CD4-positive, alpha-beta T cell treated with Interleukin-17A for 4 hours (primary cell): ENCODE measurements at places on chromosomes 5 and 9.
A peak's percentile ranks its signal among the peaks of the same experiment; 100 is the strongest.

- no peak for DNase-seq
These were observed 19.3 kb downstream of the BICD2 start for GRCh38 chr9:92745331-92745730.

GRCh38 chr9:79883073-79883645, 311.4 kb downstream of the TLE4 start:
- peak; percentile 66 for DNase-seq

- no peak for DNase-seq
These were observed 89.0 kb upstream of the NIPAL4 start for GRCh38 chr5:157370967-157371366.

DNA sequence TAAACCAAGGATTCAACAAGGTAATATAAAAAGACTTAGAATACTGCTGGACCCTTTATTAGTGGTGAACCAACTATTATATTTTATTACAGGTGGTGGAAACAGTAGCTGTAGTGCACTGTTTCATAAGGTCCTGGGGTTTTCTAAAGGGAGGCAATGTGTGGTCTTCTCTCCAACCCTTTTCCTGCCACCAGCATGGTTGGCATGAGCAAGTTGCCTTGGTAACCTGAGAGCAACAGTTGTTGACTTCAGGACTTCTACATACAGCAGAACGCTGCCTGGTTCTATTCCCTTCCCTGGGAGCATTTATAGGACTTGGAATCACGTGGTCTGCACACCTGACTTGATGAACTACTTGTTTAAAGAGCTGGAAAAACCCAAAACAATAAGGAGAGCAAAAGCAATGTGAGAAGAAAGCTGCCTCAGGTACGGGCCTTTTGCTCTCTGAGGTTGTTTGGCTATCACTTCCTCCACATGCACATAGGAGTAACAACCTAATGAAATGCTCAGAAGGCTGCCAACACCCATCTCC, 81.1 kb upstream of the RAI14 start:
- DNase-seq = no peak

GRCh38 chr9:13386935-13387733, 107.6 kb upstream of the MPDZ start:
- DNase-seq = no peak

DNA sequence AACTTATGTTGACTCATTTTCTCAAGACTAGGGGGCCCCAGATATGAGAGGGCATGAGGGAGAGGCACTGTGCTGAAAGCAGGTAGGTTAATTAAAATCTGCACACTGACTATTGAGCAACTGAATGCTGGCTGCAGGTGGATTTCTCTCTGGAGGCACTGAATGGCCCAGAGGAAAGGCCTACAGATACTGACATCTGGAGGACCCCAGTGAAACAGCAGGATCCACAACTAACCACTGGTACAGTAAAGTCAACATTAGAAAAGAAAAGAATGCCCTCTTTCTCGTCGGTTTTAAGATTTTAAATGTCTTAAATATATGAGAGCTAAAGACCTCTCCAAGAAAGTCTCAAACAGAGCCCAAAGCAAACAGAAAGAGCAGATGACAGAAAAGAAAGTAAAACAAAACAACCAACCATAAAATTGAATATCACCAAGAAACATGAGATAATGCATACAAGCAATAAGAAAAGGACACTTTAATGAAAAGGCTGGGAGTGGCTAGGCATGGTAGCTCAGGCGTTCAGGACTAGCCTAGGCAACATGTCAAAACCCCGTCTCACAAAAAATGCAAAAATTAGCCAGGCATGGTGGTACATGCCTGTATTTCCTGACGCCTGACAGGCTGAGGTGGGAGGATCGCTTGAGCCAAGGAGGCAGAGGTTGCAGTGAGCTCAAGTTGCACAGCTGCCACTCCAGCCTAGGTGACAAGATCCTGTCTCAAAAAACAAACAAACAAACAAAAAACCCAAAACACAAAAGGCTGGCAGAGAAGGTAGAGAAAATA, 43.3 kb downstream of the PUM3 start:
- DNase-seq = no peak

DNA sequence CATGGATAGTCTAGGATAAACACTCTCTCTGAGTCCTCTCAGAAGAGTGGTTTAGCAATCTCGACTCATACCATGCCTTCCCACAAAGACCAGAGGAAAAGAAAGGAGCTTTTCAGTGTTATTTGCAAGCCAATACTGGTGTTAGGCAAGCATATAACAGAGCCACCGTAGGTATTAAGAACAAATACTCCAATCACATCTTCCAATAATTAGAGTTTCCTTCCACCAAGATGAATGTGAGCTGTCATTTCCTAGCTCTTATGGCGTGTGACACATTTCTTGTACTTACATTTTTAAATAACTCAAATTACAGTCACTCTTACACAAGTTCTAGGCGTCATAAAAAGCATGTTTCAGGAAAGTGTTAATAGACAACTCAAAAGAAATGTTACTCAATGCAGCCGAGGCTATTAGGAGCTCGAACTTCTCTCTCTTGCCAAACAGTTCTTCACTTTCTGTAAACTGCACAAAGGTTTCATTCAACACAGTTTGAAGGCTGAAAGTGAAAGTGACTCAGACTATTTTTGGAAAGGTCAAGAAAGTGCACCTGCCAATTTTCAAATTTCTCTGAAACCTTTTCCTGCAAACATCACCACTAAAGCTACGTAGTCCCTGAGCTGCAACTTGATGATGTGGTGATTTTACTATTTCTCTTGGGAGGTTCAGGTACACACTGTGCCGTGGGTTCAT, 153.8 kb downstream of the AUH start:
- DNase-seq = no peak

DNA sequence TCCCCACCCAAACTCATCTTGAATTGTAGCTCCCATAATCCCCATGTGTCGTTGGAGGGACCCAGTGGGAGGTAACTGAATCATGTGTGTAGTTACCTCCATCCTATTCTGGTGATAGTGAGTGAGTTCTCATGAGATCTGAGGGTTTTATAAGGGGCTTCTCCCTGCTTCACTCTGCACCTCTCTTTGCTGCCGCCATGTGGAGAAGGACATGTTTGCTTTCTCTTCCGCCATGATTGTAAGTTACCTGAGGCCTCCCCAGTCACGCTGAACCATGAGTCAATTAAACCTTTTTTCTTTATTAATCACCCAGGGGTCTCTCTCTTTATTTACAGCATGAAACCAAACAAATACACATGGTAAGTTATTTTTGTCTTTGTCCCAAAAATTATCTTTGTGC, 726.1 kb downstream of the CDH18 start:
- no peak for DNase-seq

DNA sequence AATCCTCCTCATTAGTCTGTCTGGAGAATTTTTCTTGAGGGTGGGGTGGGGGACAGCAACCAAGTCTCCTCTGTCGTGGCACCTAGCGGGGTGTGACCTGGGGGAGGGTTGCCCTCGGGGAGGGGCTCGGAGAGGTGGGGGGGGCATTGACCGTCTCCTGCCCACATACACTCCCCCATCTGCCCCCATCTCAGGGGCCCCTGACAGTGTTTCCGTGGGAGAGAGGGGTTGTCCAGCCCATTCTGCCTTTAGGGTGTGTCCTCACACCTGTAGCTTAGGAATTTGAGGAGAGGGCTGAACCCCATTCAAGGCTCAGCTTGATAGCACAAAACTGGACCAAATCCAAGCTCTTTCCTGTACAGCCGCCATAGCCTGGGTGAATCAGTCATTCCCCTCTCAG, 5.9 kb upstream of the CXXC5 start:
- DNase-seq = no peak

DNA sequence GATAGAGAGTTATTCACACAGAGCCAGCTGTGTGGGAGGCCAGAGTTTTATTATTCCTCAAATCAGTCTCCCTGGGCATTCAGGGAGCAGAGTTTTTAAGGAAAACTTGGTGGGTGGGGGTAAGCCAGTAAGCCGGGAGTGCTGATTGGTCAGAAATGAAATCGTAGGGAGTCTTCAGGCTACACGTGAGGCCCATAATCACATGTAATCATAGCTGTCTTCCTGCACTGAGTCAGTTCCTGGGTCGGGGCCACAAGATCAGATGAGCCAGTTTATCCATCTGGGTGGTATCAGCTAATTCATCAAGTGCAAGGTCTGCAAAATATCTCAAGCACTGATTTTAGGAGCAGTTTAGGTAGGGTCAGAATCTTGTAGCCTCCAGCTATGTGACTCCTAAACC, 10.8 kb upstream of the TTC39B start:
- DNase-seq = no peak

GRCh38 chr9:134593286-134594077, 48.1 kb upstream of the COL5A1 start:
- no peak for DNase-seq

GRCh38 chr9:98738741-98739140, 30.0 kb upstream of the GABBR2 start:
- no peak for DNase-seq

- DNase-seq = no peak
These were observed 7.3 kb downstream of the CEP72 start for GRCh38 chr5:619444-619843.
